ENCODE measurements at places on chromosomes 7 and 10.
A peak's percentile ranks its signal among the peaks of the same experiment; 100 is the strongest.

- peak; percentile 62 for DNase-seq
Observed at GRCh38 chr7:50379082-50379481, 71.1 kb downstream of the FIGNL1 start.

DNA sequence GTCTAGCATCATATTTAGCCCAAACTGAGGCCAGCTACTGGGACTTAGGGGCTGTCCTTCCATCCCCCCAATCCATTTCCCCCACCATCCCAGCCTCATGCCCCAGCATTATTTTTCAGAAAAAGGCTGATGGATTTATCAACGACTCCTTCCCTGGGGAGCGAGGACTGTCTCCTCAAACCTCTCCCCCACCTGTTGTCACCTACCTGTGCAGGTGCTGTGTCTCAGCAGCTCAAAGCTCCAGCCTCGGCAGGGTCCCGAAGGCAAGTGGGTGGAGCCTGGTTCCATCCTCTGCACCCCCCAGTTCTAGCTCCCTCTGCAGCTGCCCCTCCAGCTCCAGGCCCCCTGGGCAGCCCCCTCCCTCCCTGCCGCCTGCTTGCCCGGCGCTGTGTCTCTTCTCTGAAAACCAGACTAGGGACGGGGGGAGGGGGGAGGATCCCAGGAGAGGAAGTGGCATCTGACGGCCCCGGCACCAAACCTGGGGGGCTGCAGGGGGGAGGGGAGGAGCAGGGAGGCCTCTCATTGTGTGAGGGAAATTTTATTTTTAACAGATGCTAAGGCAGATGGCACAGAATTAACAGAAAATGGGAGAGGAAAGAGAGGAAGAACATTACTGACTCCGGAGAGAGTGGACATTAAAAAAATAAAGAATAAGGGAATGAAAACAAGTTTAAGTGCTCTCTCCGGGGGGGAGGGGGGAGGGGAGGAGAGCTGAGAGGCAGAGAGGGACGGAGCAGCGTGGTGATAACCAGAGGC, 61.7 kb upstream of the PAX2 start:
- DNase-seq = no peak

GRCh38 chr7:29639886-29640595, 76.4 kb downstream of the PRR15 start:
- DNase-seq = no peak

- DNase-seq = no peak
Observed at GRCh38 chr10:44102726-44103255, 282.1 kb downstream of the CXCL12 start.

DNA sequence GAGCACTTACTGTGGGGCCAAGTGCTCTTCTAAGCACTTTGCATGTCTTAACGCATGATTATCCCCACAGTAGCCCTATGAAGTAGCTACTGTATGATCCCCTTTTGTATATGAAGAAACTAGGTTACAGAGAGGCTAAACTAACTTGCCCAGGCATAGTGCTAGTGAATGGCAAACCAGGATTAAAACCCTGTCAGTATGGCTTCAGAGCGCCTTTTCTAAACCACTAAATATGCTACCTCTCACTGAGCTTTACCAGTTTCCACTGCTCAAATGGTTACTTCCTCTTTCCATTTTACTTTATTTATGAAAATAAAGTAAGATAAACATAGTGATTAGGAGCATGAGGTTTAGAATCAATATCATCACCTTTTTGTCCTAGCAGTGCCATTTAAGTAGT, 73.6 kb downstream of the PODXL start:
- no peak for DNase-seq

DNA sequence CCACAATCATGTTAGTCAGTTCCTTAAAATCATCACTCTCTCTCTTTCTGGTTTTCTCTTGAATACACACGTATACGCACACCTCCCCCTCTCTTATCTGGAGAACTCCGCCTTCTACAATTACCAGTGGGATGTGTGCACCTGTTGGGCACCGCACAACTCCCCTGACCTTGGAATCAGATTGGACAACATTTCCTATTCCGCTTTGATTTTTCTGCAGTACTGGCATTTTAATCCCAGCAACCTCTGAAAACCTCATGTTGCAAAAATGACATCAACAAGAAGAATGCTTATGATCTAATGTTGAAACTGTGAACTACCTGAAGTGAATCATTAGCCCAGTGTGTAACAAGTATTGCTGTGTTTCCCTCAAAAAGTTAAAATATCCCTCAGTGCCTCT, 109.6 kb downstream of the KIAA1217 start:
- no peak for DNase-seq

DNA sequence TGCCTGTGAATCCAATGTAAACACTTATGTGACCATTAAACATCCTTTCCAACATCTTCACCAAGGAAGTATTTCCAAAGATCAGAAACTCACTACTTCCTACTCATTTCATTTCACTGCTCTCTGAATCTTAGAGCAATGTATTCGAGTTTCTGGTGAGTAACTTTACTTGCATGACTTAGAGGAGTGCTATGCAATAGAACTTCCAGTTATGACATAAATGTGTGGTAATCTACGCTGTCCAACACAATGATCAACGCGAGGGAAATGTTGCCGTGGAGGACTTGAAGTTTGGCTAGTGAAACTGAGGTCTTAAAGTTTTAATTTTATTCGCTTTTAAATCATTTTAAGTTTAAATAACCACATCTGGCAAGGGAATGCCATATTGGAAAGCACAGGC, 1326.3 kb downstream of the XPNPEP1 start:
- DNase-seq = no peak

GRCh38 chr7:95549818-95550529, 46.3 kb downstream of the PDK4 start:
- DNase-seq = no peak

GRCh38 chr7:125061-125475, 67.3 kb upstream of the FAM20C start:
- no peak for DNase-seq

- DNase-seq = no peak
Observed at GRCh38 chr7:11474902-11475585, 357.0 kb downstream of the THSD7A start.

DNA sequence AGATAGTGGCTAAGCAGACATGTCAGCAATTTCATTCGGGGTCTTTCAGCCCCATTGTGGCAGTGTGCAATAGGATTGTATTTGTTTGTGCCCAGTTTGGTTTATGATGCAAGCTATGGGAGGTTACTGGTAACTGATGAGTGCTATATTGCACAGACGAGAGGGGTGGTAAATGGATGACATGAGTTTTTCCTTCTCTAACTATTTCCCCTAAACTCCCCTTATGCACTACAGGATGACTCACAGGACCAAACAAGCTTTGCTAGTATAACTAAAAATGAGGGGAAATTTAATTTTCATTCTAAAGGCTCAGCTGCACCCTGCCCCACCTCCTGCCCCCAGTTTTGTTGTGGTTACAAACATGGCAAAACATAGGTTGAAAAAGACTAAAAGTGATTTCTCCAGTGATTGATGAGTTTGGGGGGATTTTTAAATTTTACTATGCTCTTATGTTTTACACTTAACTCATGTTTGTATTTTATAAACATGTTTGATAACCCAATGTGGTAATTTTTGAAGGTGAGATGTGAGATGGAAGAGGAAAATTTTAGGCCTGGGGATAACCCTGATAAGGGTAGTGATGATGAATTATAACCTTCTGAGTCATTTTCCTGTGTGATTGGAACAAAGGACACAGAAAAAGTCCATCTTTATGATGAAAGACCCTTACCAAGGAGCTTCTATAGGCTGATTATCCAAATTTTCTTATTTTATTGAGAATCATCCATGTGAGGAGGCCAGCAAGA, 60.8 kb upstream of the NAMPT start:
- no peak for DNase-seq

DNA sequence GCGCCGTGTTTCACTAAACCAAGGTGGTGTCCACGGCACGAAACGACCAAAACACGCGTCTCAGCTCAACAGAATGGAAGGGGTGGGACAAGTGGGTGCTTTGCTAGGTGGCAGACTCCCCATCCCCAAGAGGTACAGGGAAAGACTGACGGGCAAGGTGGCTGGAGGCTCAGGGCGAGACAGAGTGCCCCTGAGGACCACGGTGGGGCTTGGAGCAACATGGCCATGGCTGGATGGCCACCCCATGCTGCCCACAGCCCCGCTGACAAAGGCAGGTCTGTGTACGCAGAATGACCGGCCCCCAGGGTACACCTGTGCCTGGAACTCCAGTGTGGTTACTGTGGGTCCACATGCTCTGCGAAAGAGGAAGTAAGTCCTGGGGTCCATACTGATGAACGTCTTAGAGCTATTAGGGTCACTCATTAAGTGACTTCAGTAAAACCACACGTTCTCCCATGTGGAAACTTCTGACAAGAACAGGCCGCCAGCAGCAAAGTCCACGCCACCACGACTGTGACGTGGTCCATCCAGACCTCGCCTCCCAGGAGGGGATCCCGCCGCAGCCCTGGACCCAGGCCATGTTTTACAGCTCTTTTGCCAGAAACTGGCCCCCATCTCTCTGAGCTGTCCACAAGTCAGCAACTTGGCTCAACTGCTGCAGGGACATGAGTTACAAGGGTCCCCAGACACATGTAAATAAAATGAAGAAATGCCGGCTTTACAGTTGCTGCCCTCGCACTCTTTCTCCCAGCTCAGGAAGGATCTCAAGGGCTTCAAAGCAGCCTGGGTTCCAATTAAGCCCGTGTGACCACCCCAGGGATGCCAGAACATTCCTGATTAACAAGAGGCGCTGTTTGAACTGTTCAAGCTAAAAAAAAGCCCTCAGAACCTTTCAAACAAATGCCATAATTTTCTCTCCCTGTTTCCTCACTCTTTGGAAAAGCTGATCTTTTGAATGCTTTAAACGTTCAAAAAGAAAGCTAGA, 66.8 kb downstream of the MAD1L1 start:
- DNase-seq = no peak

GRCh38 chr10:78441694-78442093, 408.0 kb downstream of the RPS24 start:
- no peak for DNase-seq

DNA sequence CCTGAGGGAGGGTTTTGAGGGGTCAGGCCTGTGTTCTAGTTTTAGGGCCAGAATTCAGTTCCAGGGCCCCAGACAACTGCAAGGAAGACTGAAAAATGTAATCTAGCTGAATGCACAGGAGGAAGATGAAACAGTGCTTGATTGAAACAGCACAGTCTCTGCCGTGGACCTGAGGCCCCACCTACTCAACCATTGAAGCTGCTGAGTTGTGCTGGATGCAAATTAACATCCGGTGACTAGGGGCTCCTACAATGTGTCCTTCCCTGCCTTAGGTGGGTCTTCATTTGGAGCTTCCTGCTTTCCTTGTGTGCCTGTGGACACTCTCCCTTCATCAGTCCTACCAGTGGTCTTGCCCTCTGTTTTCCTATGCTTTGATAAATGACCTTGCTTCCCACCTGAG, 5.7 kb downstream of the GLRX3 start:
- DNase-seq = no peak

DNA sequence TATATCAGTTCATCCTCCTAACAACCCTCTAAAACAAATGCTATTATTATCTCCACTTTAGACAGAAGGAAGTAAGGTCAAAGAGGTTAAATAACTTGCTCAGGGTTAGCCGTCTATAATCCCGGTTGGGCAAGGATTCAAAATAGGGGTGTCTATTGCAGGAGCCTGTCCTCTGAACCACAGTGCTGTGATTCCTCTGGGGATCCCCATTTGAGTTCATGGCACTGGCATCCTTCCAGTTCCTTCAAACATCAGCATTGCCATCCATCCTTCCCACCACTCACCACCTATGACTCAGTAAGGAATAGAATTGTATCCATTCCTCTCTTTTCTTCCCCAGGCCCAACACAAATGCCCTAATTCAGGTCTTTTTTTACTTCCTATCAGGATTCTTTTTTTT, 25.6 kb downstream of the HPS6 start:
- no peak for DNase-seq

GRCh38 chr10:102812231-102812876, 24.9 kb downstream of the CYP17A1 start:
- no peak for DNase-seq

DNA sequence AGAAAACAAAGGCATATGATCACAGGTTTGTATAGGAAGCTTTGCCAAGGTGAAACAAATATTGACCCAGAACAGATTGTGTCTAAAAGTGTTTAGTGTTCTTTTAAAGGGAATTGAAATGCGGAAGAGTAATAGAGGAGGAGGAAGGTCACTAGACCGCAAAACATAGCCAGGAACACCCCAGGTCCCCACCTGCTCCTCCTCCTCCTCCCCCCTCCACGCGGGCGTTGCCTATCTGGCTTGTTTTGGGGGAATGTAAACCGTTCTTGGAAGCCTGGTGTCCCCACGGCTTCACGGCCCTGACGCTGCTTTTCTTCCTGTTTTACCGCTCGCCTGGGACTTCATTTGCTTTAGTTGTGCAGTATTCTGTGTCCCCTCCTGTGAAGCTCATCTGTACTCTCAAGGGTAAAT, 81.0 kb upstream of the PFKP start:
- no peak for DNase-seq

- DNase-seq = no peak
Observed at GRCh38 chr10:35353805-35354204, 17.5 kb downstream of the CCNY start.

DNA sequence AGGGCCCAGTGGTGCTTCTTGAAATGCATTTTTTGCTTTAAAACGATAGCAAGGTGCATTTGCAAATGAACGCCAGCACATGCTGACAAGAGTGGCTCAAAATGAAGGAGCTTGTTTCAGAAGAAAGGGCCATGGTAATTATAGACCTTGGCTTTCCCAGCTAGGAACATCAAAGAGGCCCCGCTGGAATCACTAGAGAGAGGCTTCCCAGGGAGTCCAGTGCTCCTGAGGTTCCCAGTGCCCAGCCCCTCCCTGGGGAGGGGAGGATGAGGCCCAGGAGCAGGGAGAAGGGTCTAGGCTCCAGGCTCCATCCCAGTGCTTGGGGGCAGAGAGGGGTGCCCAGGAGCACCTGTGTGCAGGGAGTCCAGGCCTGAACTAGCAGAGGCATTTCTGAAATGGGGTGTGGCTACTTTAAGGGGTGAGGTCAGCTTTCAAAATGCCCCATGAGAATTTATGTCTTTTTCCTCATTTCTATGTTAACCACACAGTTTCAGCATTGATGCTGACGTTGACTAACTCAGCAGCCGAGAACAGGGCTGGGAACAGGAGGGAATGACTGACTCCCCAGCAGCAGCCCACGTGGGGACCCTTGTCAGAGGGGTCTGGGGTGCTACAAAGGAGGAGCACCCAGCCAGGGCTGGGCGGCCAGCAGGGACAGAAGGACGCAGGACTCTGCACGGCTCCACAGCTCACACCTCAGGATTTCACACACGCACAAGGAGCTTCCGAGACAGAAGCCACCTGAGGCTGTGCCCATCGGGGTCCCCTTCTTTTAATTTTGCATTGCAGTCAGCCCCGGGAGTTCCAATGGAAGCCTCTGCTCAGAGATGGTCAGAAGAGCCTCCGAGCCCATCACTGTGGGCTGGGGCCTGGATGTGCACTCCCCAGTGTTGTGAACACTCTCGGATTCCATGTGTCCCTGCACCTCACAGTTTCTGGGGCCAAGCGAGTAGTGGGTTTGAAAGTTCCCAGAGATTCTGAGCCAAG, 570.2 kb downstream of the PTPRN2 start:
- no peak for DNase-seq
